NCI-H460 (cell line): ENCODE measurements at places on chromosomes 16 and 17.
A peak's percentile ranks its signal among the peaks of the same experiment; 100 is the strongest.

DNA sequence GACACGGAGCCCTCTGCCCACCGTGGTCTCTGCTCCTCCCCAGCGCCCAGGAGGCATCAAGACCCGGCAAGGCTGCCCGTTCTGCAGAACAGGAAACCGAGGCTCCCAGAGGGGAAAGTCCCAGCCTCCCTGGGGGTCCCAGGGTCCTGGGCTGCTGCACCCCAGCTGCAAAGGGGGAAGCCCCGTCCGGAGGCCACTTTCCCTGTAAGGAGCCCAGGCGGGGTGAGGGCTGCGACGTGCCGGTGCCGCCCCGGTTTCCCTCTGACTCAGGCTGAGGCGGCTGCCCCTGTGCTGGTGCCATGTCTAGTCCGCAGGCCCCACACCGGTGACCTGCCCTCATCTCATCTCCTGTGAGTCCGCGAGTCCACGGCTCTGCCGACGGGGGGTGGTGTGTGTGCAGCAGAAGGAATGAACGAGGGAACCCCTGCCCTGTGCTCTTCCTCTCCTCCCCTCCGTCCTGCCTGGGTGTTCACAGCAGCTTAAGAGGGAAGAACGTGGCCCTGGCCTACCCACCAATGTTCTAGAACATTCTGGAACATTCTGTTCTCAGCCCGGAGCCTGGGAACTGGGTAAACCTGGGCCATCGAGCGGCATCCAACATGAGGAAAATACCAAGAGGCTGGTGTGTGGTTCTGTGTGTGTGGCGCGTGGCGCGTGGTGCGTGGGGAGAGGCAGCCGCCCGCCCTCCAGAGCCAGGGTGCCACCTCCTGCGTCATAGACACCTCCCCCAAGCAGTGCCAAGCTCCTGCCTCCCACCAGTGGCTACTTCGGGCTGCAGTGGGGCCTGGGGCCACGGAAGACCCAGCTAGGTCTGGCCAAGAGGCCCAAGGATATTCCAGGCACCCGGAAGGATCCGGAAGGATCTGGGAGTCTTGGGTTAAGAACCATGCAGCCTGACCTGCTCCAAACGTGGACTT, 7.0 kb upstream of the CBFA2T3 start:
- no peak for DNase-seq

- DNase-seq = no peak
Measured at GRCh38 chr17:74779501-74779900, 3.4 kb upstream of the NAT9 start.

DNA sequence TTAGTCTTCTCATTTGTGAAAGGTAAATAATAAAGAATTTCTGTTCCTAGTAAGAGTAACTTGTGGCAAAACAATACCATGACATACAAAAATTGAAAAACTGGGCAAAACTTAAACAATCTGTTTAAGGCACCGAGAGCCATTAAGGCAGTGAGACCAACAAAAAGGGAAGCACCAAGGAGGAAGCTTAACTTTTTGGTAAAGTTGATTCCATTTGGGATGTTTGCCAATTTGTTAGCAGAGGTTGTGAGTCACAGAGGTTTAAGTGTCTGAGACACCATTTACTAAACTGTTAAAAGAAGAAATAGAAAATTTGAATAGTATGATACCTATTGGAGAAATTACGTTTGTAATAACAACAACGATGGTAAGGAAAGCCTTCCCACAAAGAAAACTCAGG, 4.9 kb downstream of the SLC35G3 start:
- DNase-seq = no peak

DNA sequence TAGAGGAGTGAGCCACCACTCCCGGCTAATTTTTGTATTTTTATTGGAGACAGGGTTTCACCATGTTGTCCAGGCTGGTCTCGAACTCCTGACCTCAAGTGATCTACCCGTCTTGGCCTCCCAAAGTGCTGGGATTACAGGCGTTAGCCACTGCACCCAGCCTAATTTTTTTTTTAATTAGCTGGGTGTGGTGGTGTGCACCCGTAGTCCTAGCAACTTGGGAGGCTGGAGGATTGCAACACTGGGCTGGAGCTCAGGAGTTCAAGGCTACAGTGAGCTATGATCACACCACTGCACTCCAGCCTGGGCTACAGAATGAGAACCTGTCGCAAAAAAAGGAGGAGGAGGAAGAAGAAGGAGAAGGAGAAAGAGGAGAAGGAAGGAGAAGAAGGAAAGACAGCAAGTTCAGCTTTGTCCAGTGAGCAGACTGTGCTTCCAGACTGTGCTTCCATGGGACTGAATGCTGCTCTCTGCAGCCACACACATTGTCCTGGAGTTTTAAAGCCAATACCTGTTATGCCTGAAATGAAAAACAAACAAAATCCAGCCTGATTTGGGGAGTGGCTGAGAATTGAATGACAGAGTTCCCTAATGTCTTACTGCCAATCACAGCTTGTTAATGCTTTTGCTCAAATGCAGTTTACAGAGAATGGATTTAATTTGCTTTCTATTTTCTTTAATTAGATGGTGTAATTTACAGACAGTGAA, 2.8 kb upstream of the TNFRSF13B start:
- no peak for DNase-seq

- DNase-seq = no peak
Measured at GRCh38 chr17:47692895-47693730, 848 bp upstream of the TBKBP1 start.

GRCh38 chr17:33118391-33119075, 126.9 kb downstream of the SPACA3 start:
- DNase-seq = no peak

DNA sequence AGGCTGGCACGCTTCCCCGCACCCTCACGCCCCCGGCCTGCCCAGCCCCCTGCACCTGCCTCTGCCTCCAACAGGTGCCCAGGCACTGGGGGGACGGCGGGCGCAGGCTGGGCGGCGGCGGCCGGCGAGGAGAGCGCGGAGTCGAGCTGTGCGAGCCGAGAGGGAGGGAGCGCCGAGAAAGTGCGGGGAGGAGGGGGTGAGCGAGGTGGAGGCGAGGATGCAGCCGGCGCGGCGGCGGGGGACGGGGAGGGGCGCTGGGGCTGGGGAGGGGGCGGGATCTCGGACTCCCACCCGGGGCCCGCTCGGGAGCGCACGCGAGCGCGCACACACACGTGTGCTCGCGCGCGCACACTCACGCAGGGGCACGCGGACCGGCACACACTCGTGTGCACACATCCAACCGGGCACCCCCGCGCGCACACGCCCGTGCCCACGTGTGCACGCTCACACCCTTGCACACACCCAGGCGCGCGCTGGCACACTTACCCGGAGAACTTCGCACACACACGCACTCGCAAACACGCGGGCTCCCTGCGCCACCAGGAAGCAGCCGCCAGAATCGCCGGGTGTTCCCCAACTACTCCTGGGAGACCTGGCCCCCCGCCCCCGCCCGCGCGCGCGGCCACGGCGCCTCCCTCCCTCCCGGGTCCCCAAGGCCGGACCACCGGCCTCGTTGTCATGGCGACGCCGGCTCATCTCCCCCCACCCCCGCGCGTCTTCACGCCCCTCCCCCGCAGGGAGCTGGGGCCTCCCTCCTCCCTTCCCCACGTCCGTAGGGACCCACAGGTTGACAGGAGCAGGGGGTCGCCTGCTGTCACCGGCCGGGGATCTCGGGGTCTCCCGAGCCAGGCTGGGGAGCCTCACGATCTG, at the start of gene DOC2A:
Gene DOC2A, minus strand, starts transcription at position 184 of the 870 bp plus-strand sequence. CDS start 805 bp downstream, outside the sequence.
- DNase-seq = no peak

GRCh38 chr16:86222547-86222946, 287.8 kb upstream of the FOXF1 start:
- DNase-seq = peak; percentile 6

GRCh38 chr16:11107780-11108465, 148.1 kb downstream of the SOCS1 start:
- no peak for DNase-seq

- DNase-seq = no peak
Measured at GRCh38 chr17:7043497-7044198, at the start of gene SLC16A11. SLC16A11 (minus strand) TSS chr17:7044092; CDS start chr17:7043513, 579 bp downstream.

- peak; percentile 80 for DNase-seq
Measured at GRCh38 chr16:3020247-3020603, at the start of gene TNFRSF12A. TNFRSF12A (plus strand) TSS chr16:3020368; CDS start chr16:3020398, 30 bp downstream.

DNA sequence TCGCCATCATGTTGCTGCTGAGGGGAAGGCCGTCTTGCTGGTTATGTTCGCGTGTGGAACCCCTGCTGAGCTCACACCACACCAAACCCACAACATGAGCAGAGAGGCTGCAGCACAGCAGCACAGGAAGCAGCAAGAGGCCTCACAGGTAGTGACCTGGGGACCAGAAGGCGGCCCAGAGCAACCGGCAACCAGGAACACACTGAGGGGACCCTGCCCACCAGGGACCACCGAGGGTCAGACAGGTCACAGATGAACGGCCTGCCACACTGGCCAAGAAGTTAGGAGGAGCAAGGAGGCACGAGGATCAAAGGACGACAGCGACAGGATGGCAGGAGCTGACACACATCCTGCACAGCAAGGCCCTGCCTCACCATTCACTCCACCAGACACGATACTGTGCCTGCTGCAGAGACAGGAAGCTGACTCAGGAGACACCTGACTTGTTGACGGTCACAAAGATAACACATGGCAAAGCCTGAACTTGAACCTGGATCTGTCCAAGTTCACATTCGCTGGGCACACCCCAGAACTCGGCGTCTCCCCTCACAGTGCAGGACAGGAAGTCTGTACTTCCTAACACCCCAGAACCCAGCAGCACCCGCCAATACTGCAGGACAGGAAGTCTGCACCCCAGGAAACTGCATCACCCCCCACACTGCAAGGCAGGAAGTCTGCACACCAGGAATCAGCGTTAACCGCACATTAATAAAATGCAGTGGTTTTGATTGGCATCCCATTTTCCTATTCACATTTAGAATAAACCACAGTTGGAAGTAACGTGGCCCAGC, 98.5 kb downstream of the ZNF778 start:
- DNase-seq = no peak

GRCh38 chr17:39562976-39563375, 44.7 kb downstream of the NEUROD2 start:
- no peak for DNase-seq

GRCh38 chr16:649631-650030, 466 bp downstream of the WDR90 start:
- no peak for DNase-seq

DNA sequence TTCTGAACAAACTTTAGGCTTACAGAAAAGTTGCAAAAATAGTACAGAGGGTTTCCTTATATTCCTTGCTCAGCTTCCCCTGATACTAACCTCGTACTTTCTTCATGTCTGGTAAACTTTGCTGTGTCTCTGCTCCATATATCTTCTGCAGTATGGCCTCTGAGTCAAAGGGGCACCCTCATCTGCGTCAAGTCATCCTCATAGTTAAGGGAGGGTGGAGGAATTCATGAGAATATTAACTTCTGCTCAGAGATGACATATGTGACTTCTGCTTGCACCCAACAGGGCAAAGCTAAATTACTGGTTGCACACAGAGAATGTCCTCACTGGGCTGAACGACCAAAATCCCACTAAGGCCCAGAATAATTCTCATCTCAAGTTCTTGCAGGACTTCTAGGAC, 4.3 kb upstream of the CCL7 start:
- DNase-seq = no peak

DNA sequence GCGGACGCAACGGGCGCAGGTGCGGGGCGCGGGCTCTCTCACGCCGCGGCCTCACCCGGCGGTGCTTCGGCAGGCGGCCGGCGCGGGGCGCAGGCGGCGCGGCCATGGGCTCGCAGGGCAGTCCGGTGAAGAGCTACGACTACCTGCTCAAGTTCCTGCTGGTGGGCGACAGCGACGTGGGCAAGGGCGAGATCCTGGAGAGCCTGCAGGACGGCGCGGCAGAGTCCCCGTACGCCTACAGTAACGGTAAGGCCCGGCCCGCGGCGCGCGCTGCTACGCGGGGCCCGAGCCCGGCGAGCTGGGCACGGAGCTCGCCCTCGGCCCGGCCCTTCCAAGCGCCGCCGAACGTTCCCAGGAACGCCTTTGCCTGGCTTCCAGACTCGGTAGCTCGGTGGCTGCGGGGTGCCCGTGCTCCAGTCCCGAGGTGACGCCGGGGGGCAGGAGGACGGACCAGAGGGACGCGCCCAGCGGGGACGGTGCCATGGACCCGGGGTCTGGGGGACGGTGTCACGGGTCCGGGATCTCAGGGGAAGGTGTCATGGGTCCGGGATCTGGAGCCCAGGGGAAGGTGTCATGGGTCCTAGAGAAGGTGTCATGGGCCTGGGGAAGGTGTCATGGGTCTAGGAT, 435 bp downstream of the RAB40C start:
- DNase-seq = no peak

DNA sequence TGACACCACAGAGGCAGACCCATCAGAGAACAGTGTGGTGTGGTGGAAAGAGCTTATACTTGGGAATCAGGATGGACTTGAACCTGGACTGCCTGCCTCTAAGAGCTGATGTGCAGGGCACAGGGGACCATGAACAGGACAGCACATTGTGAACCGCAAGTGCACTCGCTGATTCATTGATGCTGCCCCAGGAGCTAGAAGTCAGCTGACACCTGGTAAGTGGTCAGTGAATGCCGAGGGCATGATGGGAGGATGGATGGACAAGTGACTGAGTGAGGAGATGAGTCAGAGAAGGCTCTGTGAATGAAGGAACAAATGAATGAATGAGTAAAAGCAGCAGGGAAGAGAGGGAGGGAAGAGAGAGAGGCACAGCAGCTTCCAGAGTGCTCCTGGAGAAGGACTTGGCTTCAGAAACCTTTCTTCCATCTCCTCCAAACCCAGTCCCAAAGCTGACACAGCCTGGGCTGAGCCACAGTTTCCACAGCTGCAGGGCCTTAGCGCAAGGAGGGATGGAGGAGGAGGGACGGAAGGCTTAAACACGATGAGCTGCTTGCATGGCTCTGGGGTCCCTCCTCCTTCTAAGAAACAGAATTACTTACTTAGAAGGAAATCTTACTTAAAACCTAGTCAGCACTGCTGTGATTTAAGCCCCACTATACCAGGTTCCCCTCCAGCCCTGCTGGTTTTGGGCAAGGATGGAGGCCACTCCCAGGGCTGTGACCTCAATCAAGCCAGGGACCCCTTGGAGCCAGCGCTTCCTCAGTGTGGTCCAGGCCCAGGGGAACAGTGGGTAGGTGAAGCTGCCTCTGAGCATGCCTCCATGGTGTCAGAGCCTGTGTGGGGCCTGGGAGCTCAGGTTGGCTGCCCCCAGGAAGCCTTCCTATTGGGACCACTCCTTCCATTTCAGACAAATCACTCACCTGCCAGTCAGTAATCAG, 184.6 kb downstream of the TMEM132E start:
- no peak for DNase-seq

- DNase-seq = no peak
Measured at GRCh38 chr16:75022567-75022966, 23.7 kb downstream of the ZNRF1 start.

GRCh38 chr17:81459864-81460263, 52.7 kb downstream of the ACTG1 start:
- no peak for DNase-seq

DNA sequence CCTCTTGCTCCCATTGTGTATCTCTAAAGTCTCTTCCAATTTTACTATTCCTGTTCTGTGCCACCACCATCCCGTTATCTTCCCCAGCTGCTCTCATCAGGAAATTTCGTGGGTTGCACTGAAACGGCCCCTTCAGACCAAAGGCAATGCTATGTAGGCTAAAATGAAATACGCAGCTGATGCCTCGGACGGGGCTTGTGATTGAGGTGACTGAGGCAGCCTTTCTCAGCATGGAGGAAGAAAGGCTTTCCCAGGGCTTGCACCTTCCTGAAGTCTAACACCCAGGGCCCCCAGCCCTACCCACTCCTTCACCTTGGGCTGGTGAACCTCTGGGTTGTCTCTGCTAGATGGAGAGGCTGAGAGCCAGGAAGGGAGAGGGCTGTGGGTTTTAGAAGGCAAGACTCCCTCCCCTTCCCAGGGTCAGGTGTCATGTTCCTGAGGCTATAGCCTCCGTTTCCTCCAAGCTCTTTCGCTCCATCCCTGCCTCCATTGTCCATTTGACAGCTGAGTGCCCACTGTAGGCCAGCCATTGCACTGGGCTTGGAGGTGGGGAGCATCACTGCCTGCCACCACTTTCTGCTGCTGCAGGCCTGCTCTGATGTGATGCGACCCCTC, 7.8 kb downstream of the CCDC200 start:
- no peak for DNase-seq
